Fibroblast of gingiva (primary cell): ENCODE measurements at places on chromosomes 4 and X.

DNA sequence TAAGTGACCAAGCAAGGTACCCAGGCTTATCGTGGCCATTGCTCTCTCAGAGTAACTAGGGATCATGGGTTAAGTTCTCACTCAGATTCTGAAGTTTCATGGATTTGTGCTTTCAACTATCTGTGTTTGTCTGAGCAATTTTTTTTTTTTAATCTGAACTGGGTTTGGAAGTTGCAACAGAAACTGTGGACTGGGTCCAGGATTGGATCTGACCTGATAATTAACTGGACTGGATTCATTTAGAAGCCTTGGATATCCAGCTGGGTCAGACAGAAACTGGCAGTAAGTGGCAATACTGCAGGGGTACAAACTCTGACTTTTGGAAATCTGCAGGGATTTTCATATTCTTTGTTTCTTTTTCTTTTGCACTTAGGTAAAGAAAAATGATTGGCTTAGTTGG is 38.7 kb upstream of the FGF2 start:
- DNase-seq, result peak; percentile 59

GRCh38 chrX:100663642-100664041 is 19.6 kb downstream of the SRPX2 start:
- DNase-seq, result no peak

DNA sequence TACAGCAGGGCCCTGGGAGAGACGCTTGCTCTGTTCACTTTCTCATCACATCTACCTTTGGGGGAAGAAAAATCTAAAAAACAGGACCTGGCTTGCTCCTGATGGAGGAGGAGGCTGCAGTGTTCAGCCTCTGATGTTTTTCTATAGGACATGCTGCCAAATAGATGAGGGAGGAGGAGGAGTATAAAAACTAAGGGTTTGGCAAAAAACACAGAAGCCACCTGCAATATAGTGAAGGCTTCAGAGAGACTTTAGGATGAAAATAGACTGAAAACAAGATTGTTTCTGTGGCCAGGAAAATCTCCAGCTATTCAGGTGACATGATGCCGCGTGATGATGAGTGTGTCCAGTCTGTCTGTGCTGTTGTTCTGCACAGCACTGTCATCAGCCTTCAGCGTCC is 160.6 kb downstream of the PTTG2 start:
- DNase-seq, result no peak

GRCh38 chrX:130915302-130915701 is 12.3 kb upstream of the ENOX2 start:
- DNase-seq, result peak; percentile 34

DNA sequence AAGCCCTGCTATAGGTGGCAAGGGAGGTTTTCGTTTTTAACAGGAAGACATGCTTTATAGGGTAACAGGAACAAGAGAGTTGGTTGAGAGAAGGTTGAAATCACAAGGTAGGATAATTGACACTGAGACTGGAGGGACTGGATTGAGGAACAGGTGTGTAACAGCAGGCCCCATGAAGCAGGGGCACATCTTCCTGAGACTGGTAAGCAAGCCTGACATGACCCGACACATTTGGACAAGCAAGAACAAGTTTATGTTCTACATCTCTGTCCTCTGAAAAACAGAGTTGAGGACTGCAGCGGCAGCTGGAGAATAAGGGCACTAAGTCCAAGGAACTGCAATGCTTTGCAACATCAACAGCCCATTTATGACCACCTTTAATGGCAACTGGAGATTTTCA is 5.2 kb downstream of the RPS4X start:
- no peak for DNase-seq

DNA sequence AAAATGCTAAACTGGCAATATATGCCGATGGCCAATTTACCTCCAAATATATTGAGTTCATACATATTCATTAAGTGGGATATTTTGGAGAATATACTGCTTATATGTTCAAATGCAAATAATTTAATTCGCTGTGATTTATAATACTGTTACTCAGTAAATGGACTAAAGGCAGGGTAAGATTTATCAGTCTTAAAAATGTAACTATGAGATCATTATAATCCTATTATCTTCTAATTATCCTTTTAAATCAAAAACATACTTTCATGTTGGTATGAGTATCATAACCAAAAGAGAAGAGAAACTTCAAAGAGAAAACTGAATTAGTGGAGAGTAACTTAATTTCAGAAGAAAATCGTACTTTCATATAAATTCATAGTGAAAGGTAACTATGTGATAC is 44.6 kb downstream of the FAT4 start:
- no peak for DNase-seq

GRCh38 chr4:175646802-175647201 is 165.3 kb downstream of the GPM6A start:
- DNase-seq, result no peak

GRCh38 chr4:172546782-172547181 is 621.8 kb upstream of the GALNT7 start:
- DNase-seq, result no peak

DNA sequence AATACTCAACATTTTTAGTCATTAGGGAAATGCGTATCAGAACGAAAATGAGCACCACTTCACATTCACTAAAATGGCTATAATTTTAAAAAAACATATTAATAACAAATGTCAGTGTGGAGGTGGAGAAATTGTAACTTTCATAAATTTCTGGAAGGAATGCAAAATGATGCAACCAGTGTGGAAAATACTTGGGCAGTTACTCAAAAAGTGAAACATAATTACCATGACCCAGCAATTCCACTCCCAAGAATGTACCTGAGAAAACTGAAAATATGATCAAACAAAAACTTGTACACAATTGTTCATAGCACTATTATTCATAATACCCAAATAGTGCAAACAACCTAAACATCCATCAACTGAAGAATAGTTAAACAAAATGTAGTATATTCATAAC is 76.1 kb upstream of the FAM241A start:
- peak; percentile 10 for DNase-seq

GRCh38 chr4:159010563-159011260 is 92.2 kb upstream of the RAPGEF2 start:
- peak; percentile 95 for DNase-seq

DNA sequence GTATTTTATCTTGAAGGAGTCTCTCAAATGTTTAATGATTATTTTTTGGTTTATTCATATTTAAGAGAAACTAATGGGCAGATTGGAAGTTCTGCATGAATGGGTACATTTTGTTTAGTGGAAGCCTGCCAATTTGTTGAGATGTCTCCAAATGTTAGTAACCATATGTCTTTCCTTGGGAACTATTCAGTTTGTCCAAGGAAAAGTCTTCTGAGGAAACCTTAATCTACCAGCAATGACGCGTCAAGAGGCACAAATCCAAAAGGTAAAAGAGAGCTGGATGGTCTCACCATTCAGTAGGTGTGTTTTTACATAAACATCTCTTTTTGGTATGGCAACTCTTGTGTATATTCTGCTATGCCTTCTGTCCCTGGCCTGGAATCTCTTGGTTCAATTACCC is 37.4 kb upstream of the NDST3 start:
- no peak for DNase-seq

GRCh38 chr4:145098675-145099037 is 545 bp downstream of the ABCE1 start:
- peak; percentile 49 for DNase-seq

DNA sequence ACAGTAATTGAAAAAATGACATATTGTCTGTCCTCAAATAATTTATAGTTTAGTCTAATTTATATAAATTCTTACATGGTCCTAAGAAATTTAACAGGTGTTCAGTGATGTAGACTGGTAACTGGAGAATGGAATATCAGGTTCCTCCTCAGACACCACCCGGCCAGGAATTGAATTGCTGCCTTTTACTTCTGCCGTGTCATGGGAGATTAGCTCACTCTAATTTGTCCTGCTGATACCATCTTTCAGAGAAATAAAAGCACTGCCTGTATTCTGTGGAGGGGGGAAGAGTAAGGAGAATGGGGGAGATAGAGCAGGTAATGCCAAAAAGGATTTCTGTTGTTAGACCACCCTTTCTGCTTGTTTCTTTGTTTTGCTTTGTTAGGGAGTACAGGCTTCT is 125.2 kb upstream of the KLHL4 start:
- no peak for DNase-seq

GRCh38 chr4:126710935-126711334 is 921.8 kb upstream of the INTU start:
- no peak for DNase-seq

- DNase-seq, result no peak
Observed at GRCh38 chrX:13304052-13304451, 15.8 kb downstream of the ATXN3L start.
